Myocyte (in vitro differentiated cells): ENCODE measurements at places on chromosomes 4 and X. TPM values are rescaled to one million over a fixed set of nuclear protein-coding genes. Genes with fewer than 3 reads are reported as not detected.

ARMCX2 gene
- 158 and 192 TPM in 2 replicates for total RNA-seq

DNA sequence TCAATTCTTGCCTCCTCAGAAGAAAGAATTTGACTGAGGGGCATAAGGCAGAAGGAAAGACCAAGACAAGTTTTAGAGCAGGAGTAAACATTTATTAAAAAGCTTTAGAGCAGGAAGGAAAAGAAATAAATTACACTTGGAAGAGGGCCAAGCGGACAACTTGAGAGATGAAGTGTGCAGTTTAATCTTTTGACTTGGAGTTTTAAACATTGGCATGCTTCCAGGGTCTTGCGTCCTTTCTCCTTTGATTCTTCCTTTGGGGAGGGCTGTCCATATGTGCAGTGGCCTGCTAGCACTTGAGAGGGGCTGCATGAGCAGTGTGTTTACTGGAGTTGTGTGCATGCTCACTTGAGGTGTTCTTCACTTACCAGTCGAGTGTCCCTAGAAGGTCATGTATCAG, 275.8 kb upstream of the IL1RAPL1 start:
- DNase-seq = no peak

GRCh38 chr4:26779674-26780073, 81.0 kb upstream of the STIM2 start:
- peak; percentile 88 for DNase-seq

DNA sequence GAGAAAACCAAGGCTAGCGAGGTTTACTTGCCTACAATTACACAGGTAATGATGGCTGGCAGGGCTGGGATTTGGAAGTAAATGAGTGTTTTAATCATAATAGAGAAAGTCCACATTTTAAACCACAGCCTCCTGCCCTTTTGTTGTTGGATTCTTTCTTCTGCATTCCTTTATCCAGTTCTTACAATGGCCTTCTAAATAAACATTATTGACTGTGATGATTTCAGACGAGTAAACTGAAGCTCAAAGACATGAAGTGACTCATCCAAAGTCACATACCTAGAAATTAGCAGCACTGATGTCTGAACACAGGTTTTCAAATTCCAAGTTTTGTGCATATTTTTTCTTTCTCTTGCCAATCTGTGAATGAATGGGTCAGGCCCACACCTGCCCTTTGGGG, 51.2 kb upstream of the C1QTNF7 start:
- no peak for DNase-seq

ZNF718 gene
- total RNA-seq = 4.3 and 4.9 TPM in 2 replicates

GRCh38 chr4:14184265-14184664, 556.7 kb upstream of the BOD1L1 start:
- no peak for DNase-seq

GRCh38 chr4:4426511-4427120, 39.7 kb downstream of the NSG1 start:
- peak; percentile 19 for DNase-seq

DNA sequence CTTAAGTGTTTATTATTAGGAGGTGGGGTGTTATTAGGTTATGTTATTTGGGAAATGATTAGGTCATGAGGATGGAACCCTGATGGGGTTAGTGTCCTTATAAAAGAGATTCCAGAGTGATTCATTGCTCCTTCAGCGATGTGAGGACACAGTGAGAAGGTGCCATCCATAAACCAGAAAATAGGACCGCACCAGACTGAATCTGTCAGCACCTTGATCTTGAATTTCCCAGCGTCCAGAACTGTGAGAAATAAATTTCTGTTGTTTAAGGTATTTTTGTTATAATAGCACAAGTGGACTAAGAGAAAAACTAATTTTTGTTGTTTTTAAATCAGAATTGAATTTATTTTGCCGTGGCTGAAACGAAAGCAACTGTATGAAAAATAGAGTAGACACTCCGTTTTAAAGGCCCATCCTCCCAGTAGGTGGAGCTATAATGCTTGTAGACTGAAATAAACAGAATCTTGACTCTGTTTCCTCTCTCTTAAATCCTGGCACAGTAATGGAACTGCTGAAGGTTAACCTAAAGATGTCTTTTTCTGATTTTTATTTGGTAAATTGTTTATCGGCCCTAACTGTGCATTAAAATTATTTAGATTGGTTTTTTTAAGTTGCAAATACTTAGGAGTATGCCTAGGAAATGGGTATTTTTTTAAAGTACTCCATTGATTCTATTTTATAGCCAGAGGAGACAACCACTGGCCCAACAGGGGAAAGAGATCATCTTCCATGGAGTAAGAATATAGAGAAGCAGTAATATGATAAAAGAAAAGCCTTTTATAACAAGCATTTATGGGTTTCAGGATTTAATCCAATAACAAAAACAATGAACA, 133.2 kb upstream of the ADAMTS3 start:
- peak; percentile 73 for DNase-seq

DNA sequence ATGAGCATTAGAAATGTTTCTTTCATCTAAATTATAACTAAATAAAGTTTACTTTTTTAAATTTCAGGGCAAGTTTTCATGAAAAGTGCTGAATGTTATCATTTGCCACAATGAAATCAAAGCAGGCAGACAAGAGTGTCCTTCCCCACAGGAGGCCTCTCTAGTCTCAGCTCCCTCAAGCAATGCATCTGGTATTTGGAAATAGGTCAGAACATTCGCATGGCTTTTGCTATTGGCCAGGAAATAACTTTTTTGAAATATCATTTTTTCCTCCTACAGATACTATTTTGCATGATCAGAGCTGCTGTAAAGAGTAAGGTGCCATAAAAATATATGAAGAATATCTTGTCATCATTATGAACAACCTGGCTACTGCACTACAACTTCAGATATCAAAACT, 41.1 kb downstream of the MAD2L1 start:
- no peak for DNase-seq

DNA sequence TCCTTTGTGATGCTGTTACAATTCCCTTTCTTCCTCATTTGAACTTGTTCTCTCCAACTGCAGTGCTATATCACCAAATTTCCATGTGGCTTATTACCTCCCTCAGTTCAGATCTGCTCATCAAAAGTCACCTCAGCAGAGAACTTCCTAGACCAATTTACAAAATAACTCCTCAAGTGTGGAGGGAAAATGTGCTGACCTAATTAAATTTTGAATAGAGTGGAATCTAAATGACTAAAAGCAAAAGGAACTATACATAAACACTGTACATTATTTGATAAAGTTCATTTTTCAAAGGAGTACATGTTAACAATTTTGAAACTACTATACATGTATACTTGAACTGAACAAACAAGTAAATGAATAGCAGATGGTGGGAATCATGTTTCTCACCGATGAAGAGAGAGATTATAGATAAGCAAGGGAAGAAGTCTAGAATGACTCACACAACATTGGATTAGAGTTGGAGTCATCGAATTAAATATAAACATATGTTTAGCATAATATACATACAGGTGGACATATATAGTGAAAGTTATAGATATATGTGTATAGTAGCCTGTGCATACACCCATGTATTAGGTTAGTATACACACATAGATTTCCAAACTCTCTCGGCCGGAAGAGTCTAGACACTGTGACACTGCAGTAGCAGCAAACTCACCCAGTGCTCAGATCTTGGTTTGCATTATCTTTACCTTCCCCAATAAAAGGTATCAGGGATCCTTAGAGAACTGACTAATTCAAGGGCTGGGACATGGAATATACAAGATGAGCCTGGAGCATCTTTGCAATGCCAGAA, 318.7 kb downstream of the PCDH18 start:
- DNase-seq = no peak

FAM236A gene
- total RNA-seq = not detected in 2 replicates

GRCh38 chrX:131830400-131831184, 192.5 kb upstream of the STK26 start:
- peak; percentile 47 for DNase-seq

- no peak for DNase-seq
Observed at GRCh38 chr4:19999775-20000414, 251.8 kb upstream of the SLIT2 start.

C1QTNF7 gene
- not detected in 2 replicates for total RNA-seq

ALAS2 gene
- not detected in 2 replicates for total RNA-seq

GRCh38 chrX:13699183-13699826, 10.4 kb downstream of the RAB9A start:
- DNase-seq = peak; percentile 22
